NCI-H2081 treated with DMSO at 0.1 percent for 48 hours (cell line): ENCODE measurements at places on chromosomes 2 and 18.

DNA sequence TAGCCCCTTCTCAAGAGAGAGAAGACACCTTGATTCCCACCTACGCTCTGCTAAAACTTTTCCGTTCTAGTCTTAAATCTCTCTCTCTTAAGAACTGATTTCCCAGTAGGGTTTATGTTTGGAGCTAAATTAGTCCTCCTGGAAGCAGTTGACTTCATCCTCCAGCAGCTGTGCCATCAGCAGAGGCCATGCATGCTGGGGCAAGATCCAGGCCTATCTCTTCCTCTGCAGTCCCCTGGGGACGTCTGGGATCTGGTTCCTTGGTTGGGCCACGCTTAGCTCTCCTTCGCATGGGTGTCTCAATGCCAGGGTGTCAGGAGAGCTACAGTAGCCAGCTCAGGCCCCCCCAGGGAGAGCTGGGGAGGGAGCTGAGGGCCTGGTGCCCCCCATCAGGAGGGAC is 49.7 kb downstream of the HPCAL1 start:
- DNase-seq: no peak

DNA sequence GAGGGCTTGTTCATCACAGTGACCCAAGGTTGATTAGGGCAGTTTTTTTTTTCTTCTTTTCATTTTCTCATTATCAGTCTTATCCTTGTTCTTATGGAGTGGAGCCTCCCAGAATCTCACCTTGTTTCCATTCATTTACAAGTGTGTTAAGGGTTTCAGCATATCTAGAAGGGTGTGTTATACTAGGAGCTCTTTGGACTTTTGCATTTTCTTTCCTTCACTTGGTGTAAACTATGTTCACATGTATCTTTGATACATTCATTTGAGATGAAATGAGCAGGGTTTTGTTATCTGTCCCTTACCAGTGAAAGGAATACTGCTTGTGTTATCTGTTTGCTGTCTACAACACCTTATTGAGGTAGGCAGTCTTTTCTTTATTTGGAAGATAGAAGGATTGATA is 96.7 kb downstream of the WDR7 start:
- DNase-seq: no peak

DNA sequence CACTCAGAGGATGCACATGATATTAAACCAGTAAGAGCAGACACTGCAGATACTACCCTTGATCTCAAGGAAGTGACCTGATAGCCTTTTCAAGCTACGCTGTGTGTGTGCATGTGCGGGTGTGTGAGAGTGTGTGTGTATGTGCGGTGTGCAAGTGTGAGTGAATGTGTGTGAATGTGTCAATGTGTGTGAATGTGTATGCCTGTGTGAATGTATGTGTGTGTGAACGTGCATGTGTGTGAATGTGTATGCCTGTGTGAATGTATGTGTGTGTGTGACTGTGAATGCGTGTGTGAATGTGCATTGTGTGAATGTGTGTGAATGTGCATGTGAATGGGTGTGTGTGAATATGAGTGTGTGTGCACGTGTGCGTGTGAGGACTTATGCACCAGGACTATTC is 53.8 kb downstream of the KCNG2 start:
- DNase-seq: no peak

GRCh38 chr2:211900000-211900399 is 638.6 kb downstream of the ERBB4 start:
- DNase-seq: no peak

GRCh38 chr2:24153478-24153877 is 21.4 kb upstream of the FAM228A start:
- DNase-seq: no peak

DNA sequence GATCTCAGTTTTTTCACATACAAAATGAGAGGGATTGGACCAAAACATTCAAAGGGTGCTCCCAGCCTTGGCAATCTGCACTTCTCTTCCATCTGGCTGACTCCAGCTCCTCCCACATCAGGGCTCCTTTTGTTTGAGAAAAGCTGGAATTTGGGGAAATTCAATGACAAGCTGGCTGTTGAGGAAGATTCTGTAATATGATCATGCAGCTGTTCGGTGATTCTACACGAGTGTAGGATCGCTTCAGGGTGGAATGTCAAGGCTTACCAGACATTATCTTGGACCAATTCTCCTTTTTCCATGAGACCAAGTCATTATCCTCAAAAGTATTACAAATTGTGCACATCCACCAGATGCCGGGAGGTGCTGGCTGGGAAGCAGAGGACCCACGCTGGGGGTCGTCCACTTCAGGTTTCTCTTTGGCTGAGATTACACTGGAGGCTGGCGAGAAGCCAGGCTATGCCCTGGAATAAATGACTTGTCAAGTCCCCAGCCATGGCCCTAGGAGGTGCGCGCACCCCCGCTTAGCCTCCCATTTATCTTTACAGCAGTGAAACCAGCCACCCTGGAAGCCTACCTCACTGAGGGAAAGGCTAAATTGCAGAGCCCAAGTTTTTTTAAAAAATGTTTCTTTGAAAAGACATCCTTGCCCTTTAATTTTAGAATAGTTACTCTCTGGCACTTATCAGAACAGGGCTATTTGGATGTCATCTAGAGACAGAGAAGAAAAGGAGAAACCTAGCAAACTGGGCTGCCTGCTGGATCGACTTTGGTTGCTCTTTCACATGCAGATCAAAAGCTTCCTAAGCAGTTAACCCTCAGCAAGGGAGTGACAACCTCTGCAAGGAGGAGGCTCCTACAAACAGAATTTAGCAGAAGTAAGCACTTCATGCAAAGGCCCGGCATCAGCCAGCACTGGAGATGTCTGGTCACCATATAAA is 42.5 kb upstream of the LCLAT1 start:
- DNase-seq: no peak

- no peak for DNase-seq
Observed at GRCh38 chr2:20970068-20970467, 73.8 kb downstream of the APOB start.

GRCh38 chr2:177796011-177796410 is 276.6 kb downstream of the PDE11A start:
- no peak for DNase-seq

- no peak for DNase-seq
Observed at GRCh38 chr2:142974288-142975024, 97.0 kb downstream of the KYNU start.

DNA sequence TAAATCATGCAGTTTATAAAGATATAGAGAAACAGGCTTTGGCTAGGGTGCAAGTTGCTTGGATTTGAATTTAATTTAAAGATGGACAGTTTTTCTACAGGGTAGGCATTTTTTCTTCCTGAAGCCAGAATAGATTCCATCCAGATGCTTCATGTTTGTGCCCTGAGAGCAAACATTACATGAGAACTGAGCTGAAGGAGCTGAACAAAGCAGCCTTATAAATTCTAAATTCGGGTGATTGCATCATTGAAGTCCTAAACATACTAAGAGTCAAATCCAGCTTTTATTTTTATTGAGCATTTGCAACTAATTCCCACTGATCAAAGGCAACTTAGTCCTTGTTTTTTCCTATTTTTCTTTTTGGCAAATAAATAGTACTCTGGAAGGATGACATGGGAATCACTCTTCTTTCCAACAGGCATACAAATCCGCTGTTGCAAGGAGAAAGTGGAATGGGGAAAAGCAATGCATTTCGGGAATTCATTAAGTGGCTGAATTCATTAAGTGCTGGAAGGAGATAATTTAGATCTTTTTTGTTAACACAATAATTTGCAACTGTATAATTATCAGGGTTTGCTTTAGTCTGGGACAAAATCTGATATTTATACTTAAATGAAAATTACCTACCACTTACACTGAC is 828.0 kb downstream of the SLC4A3 start:
- DNase-seq: no peak

DNA sequence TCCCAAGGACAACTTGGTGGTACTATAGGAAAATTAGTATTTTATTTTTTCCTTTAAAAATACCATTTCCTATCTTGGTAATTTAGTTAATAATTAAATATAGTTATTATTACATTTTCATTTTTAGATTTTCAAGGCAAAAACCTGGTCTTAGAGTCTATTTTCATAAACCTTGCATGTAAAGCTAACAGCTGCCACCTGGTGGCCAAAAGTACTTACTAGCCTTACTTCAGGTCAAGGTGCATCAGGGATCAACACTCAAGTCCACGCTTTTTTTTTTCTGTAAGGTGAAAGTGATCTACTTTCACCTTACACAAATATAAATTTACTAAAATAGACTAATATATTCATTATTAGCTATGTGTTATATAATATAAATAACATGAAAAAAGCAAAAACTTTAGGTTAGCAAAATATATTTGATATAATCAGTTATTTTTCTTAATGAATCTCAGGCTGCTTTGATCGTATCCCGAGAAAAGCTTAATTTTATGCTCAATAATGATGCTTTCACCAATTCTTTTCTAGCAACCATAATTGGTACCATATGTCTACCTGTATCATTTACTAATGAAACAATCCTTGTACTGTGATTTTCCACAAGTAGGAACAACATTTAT is 62.5 kb downstream of the RELCH start:
- DNase-seq: peak; percentile 23

GRCh38 chr18:59661891-59662701 is 35.1 kb downstream of the CCBE1 start:
- no peak for DNase-seq

GRCh38 chr18:32280911-32281310 is 91.1 kb downstream of the MEP1B start:
- DNase-seq: no peak

GRCh38 chr2:16318474-16319195 is 347.0 kb downstream of the CYRIA start:
- no peak for DNase-seq

DNA sequence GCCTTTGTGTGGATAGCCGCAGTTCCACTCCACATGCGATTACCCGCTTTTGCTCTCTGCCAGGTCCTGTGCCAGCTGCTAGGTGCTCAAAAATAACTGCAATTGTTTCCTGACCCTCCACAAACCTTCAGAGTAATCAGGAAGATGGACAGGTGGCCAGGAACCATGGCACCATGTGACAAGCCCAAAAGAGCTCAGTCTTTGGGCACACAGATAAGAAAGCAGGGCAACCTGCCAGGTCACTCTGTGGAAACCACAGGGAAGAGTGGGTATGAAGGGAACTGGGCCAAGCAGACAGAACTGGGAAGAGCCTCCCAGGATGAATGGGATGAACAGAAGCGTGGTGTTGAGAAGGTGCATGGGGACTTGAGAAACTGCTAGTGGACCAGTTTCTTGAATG is 79.4 kb upstream of the AGAP1 start:
- DNase-seq: no peak

- DNase-seq: no peak
Observed at GRCh38 chr18:48929941-48930713, 20.6 kb downstream of the SMAD7 start.

DNA sequence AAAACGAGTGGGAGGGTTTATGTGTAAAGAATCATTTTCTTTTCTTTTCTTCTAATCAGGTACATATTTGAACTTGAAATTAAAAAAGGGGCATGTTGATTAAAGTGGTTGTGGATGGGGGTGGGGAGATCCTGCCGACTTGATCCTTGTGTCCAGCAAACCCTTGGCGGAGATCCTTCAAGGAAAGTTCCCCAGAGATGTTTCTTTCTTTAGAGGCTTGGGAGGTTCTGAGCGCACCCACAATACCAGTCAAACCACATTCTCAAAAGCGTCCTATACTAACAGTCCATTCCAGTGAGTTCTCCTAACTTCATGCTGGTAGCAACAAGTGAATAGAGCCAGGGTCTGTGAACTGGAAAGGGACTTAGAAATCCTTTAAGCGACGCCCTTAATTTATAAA is 49.2 kb downstream of the MYCN start:
- no peak for DNase-seq

DNA sequence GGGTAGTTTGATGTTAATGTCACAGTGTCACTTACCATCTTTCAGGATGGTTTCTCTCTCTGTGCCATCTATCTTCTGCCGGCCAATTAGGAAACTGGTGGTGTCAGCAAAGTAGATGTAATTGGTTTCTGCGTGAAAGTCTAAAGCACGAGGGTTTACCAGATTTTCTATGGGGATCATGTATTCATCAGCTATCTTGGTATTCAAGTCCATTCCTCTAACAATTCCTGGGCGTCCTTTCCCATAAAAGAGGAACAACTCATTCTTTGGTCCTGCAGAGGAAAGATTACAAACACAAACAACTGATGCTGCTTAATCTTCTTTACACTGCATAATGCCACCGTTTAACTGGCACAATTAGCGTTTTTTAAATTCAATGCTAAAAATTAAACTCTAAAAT is 1081.9 kb downstream of the LRP1B start:
- no peak for DNase-seq

DNA sequence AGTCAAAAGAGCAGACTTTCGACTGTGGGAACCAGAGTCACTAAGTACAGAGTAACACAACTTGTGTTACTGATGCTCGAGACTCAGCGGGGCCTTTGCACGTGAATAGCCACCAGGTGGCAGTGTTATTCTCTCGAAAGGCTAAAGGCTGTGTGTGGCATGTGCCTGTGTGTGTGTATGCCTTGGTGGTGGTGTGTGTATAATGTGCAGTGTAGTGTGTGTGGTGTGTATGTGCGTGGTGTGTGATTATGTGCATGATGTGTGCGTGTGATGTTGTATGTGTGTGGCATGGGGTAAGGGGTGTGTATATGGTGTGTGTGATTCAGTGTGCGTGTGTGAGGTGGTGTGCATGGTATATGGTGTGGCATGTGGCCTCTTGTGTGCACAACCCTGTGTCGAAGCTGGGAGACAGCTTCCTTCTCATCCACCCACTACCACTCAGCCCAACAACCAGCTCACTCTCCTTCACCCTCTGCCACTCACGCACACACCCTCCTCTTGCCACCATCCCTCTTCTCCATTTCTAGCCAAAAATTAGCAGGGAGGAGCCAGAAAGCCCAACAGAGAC is 83.0 kb upstream of the ZNF532 start:
- no peak for DNase-seq

- no peak for DNase-seq
Observed at GRCh38 chr2:143422681-143423080, 293.5 kb downstream of the ARHGAP15 start.

DNA sequence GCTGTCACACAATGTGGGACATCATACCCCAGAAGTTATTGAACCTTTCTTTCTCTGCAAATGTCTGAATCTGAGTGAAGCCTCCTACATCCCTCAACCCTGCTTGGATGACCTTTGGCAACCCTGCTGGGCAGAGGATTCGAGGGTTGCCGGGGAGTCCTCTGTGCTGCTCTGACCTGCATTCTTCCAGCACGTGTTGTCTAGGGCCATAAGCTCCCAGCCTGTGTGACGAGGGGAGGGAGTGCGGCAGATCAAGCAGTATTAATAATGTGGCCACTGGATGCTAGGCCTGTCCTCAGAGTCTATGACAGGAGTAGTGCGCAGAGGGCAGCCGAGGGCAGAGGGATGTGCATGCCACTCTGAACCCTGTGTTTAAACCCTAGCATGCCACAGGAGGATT is 58.8 kb downstream of the RPL37A start:
- no peak for DNase-seq

GRCh38 chr18:12031846-12032245 is 50.5 kb downstream of the IMPA2 start:
- no peak for DNase-seq

- no peak for DNase-seq
Observed at GRCh38 chr18:42228581-42228980, 273.5 kb downstream of the PIK3C3 start.
